ENCODE measurements at places on chromosomes 6 and 20.

DNA sequence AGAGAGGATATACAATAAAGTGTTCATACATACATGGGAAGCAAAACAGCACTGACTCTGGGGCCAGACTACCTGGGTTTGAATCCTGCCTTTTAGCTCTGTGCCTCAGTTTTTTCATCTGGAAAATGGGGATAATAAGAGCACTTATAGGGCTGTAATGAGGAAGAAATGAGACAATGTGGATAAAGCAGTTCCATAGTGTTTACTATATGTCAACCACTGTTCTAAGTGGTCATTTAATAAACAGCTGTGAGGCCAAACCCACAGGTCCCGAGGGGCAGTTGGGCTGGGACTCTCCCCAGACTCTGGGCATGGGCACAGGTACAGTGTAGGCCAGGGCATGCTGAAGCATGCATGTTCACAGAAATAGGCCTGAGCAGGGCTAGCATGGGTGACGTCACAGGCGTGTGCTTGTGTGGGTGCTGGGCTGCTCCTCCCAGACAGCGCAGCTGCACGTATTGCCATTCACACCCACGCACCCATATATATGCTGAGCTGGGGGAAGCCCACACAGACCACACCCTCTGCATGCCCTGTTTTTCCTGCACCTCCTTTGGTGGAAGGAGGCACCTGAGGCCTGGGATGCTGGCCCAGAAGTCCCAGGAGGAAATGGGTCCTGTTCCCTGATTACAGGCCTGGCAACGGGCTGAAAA is 3.5 kb upstream of the PLCG1 start:
- no peak for DNase-seq

DNA sequence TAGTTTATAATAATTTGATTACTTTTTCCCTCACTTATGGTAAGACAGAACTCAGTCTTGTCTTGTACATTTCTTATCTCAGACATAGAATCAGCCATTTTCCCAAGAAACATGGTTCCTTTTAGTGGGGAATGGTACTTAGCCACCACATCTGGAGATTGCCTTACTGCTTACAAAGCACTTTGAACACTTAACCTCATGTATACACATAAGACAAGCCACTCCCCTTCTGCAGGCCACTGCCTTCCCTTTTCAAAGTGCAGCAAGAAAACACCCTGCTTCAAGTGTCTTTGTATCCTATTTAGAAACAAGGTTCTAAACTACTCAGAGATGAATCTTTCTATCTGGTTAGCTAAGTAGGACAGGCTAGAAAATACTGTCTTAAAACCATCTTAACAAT is 159.2 kb downstream of the UBE3D start:
- no peak for DNase-seq

GRCh38 chr20:40109136-40109535 is 579.9 kb downstream of the MAFB start:
- DNase-seq: no peak

DNA sequence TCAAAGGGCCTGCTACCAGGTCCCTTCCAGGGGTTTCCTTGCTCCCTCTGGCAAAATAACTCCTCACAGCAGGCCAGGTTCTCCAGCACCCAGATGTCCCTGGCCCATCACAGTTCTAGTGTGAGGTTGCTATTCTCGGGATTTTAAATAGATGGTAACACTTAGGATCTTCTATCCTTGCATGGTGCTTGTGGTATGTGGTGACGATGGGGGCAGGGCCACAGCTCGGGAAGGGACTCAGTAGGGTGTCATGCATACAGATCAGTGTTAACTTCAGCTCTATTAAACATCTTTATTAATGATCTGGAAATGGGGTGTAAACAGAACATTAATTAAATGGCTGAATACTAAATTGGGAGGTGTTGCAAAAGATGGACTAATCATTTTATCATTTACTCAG is 323.8 kb downstream of the QKI start:
- DNase-seq: no peak

DNA sequence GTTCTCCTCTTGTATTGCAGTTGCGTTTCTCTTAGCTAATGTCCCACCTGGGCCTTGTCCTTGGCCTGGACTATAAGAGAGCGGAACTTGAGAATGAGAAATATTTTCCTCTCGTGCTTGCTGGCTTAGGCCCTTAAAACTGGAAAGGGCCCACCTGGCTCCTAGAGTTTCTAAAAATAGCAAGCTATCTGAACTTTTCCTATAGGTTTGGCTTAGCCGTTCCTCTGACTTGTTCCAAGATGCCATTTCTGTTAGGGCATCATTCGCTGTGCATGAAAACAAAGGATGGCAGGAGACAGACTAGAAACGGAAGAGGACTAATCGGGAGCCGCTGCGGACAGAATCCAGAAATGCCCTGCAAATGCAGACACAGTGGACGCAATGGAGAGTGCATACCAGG is 4.5 kb downstream of the RIPOR3 start:
- no peak for DNase-seq

DNA sequence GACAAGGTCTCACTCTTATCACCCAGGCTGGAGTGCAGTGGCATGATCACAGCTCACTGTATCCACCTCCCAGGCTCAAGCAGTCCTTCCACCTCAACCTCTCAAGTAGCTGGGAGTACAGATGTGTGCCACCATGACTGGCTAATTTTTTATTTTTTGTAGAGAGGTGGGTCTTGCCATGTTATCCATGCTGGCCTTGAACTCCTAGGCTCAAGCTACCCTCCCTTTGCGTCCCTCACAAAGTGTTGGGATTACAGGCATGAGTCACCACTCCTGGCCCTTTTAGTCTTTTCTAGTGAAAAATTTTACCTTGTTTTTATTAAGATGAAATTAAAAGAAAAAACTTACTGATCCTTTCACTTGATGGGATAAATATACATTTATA is 17.2 kb downstream of the CDC5L start:
- DNase-seq: no peak

DNA sequence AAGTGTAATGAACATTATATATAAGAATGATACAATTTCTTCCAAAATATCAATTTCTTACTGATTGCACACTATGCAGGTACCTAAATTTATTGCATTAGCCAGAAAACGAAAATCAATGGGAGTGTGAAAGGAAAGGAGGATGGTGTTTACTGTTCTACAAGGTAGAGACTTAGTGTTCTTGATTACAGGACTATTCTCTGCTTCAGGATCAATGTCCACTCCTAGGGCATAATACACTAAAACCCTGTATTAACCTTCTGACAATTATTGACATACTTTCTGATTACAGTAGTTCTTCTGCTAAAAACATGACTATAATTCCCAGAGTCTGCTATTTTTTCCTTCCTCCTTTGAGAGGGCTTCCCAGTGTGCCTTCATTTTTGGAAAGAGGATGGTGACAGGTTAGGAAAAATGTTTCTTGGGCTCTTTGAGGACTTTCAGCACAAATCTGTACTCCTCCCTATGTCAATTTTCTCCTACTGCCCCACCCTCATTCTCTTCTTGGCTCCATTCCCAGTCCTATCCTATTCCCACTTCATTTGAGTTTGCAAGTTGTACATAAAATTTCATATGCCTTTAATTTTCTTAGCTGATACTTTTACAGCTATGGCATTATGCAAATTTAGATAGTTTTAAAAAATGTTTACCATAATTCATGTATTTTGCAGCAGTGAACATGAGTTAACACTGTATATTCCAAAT is 278.9 kb downstream of the CENPW start:
- no peak for DNase-seq

- no peak for DNase-seq
Measured at GRCh38 chr6:12729467-12729866, 12.9 kb downstream of the PHACTR1 start.

- DNase-seq: no peak
Measured at GRCh38 chr6:28585335-28585734, 59.7 kb downstream of the GPX5 start.

GRCh38 chr20:35731862-35732643 is 10.0 kb downstream of the RBM39 start:
- no peak for DNase-seq

DNA sequence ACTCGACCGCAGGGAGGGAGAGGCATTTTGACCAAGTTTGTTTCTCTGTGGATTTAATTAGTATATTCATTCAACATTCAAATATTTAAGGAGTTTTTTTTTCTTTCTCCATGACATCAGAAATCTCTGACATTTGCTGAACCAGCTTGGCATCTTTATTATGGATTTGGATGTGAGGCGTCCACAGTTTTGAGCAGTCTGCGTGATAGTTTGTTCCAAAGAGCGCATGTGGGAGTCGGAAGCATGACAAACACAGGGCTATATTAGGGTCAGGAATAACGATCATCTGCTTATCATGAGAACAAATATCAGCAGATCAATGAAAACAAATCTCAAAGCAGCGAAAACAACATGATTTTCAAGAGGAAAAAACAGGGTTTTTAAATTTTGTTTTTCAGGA is 373.2 kb downstream of the CDH4 start:
- DNase-seq: no peak

- no peak for DNase-seq
Measured at GRCh38 chr6:108565091-108565766, 4.5 kb downstream of the FOXO3 start.

GRCh38 chr20:33518071-33518470 is 28.2 kb downstream of the CBFA2T2 start:
- DNase-seq: no peak

DNA sequence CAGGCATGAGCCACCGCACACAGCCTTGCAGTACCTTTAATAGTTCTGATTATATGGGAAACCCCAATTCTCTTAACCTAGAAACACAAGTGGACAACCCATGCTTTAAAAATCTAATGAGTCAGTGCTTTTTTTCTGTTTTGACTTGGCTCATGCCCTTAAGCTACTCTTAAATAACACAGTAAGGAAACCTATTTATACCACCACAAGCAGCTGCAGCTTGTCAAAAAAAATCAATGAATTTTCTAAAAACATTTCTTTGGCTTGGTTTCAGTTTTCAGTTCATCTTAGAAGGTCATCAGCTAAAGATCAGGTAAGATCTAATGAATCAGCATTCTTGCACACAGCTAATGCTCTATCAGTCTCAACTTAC is 124.1 kb upstream of the DST start:
- no peak for DNase-seq

DNA sequence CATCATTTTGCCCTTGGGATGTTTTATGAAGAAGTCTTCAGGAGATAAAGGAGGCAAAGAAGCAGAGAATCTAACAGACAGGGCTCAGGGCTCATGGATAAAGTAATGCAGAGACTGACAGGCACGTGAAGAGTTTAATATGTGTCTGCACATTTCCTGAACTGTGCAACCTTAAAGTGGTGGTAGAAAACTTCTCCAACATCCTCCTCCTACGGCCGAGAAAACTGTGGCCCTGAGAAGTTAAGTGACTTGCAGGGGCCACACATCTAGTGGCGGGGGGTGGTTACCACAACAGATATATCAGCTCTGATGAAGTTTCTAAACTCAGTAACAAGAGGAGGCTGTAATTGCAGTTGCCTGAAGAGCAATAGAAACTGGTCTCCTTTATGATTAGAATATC is 61.0 kb downstream of the SOBP start:
- no peak for DNase-seq

- no peak for DNase-seq
Measured at GRCh38 chr20:64247307-64247618, 8.3 kb upstream of the PCMTD2 start.

DNA sequence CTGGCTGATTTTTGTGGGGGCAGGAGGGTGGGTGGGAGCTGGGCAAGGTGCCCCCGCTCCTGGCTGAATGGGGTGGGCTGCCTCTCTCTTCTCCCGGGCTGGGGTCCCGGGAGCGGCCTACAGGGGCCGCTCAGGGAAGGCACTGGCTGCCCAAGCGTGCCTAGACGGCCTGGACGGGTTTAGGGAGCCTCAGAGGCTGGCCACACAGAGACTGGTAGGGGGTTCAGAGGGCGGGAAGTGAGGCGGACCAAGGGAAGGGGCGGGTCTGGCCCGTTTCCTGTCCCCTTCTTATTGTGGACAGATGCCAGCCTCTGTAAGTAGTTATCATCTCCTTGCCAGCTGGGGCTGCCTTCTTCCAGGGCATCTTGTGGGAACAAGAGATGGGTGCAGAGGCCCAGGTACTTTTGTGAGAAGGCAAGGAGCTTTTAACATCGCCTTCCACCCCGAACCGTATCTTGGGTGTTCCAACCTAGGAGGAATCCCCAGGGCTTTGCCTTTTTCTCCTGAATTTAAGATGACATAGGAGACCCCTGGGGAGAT is 437 bp downstream of the CD40 start:
- DNase-seq: no peak

GRCh38 chr6:74964871-74965441 is 240.9 kb downstream of the COL12A1 start:
- no peak for DNase-seq

- DNase-seq: peak; percentile 13
Measured at GRCh38 chr6:45922728-45923351, 92.8 kb downstream of the CLIC5 start.

All from NCI-H1930 (cell line).